Stimulated activated naive CD4-positive, alpha-beta T cell (primary cell): ENCODE measurements at places on chromosomes 4 and X.
A peak's percentile ranks its signal among the peaks of the same experiment; 100 is the strongest.

GRCh38 chr4:59060895-59061294 is 1950.7 kb upstream of the IGFBP7 start:
- no peak for DNase-seq

GRCh38 chr4:37441231-37442061 is 196.9 kb downstream of the NWD2 start:
- DNase-seq = no peak

DNA sequence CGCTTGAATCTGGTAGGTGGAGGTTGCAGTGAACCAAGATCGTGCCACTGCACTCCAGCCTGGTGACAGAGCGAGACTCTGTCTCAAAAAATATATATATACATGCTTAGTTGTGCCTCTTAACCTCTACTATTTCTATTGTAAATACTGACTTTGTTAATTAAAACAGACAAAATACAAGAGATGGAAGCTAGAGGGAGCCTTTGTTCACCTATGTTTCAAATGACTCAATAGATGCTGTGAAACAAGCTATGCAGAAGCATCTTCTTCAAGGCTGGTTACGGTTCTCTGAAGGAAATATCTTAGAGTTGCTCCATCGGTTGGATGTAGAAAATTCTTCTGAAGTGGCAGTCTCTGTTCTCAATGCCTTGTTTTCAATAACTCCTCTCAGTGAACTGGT is 6.2 kb downstream of the NCAPG start:
- no peak for DNase-seq

GRCh38 chr4:174173360-174173759 is 110.1 kb downstream of the FBXO8 start:
- DNase-seq = no peak

GRCh38 chr4:126582737-126583136 is 1050.0 kb upstream of the INTU start:
- DNase-seq = no peak

GRCh38 chr4:184853436-184853835 is 27.7 kb upstream of the ACSL1 start:
- no peak for DNase-seq

DNA sequence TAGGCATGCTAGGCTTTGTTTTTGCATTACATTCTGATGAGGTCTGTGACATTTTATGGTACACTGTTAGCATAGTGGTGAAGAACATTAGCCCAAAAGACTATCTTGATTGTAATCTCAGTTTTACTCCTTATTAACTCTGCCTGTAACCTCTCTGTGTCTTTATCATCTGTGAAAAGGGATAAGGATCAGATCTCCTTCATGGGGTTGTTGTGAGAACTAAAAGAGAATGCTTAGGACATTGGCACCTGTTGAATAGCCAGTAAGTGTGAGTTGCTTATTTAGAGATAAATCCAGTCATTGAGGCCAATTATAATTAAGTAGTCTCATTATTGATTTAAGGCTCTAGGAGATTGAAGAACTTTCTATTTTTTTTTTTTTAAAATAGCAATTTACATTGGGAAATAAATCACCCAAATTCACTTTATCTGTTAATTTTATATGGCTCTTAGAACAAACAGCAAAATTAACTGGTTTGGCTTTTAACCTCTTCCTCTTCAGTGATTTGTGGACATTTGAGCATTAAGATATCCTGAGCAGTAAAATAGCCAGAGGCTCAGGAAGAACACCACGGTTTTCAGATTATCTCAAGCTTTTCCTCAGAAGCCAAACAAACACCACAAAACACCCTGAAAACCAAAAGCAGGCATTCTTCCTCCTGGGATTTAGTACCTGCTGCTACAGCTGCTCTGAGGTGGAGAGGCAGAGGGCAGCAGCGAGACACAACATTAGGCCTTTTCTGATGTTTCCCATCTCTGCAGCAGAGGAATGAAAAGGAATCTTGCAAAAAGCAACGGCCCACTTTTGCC is 192.9 kb downstream of the ARHGAP10 start:
- peak; percentile 2 for DNase-seq

GRCh38 chr4:167606551-167606950 is 372.3 kb upstream of the SPOCK3 start:
- no peak for DNase-seq

DNA sequence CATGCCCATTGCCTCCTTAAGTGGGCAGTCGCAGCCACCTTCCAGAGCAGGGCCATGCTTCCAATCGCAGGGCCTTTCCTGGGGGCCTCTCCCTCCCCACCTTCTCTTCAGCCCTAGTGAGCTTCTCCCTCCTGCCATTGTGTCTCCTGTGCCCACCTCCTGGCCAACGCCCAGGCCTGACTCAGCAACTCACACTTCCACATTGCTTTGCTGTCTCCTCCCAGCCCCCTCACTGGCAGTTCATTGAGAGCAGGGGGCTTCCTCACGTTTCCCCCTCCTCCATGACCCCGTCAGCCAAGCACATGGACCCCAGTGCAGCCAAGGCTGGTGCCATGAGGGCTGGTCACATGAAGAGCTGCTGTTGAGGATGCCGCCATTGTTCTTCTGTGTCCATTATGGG is 25.9 kb downstream of the HTRA3 start:
- no peak for DNase-seq

DNA sequence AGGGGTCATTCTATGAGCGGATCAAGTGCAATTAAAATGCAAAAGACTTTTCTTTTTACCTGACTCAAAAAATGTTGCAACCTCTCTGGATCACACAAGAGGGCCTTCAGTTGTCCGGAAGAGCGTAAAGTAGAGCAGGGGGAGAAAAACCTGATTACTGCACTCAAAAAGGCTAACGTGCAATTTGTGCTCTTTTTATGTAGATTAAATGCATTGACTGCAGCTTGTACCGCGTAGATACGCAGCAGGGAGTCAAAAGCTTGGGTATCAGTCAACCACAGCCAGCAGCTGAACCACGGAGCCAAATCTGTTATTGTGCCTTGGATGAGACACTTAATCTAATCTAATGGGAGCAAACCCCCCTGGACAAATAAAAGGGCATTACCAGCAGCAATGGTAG is 107.3 kb upstream of the RAI2 start:
- DNase-seq = no peak

DNA sequence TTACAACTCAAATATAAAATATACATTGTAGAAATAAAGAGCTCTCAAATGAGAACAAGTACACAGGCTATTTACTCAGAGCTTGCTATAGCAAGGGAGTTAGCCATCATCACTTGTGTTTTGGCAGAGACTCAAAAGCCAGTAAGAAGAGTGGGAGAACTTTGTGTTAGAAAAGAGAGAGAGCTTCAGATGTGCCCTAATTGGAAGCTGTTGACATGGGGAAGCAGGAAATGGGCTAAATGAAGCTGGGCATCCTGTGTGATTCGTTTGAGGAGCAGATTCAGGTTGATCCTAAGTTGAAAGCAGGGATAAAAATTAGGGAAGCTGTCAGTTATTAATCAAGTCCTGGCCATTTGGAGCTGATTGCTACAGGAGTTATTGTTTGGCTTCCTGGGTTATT is 207.4 kb upstream of the MAOA start:
- no peak for DNase-seq

DNA sequence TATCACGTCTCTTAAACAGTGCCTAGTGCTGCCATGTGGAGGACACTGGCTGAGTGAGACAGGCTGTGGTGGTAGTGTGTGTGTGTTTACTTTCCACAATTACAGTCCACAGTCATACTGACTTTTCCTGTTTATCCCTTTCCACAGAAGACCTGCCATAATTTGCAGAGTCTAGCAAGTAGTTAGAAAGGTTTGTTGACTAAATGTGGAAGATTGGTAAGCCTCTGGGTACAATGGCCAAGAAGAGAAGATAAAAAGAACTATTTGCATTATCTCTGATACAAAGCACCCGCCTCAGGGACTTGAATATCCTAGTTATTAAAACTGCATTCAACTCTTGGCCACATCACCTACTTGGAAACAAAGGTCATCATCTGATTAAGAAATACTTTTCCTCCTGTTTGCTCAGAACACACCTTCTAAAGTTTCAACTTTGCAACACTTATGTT is 89.1 kb downstream of the FAM13A start:
- DNase-seq = no peak

DNA sequence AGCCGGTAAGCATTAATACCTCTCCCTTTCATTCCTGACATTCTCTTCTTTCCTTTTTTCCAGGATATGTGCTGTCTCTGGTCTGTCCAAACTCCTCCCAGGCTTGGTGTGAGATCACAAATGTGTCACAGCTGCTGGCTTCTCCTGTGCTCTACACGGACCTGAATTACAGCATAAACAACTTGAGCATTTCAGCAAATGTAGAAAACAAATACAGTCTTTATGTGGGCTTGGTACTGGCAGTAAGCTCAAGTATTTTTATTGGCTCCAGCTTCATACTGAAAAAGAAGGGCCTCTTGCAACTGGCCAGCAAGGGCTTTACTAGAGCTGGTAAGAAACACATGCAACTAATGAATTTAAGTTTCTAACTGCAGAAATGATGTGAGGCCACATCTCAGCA is 8.4 kb downstream of the NIPAL1 start:
- DNase-seq = no peak

GRCh38 chr4:115562506-115562905 is 449.1 kb upstream of the NDST4 start:
- DNase-seq = no peak

GRCh38 chr4:48139691-48140090 is 5.6 kb upstream of the TXK start:
- DNase-seq = peak; percentile 20

GRCh38 chr4:73978886-73979285 is 2.9 kb downstream of the PF4 start:
- DNase-seq = no peak

- DNase-seq = no peak
These were observed 3.2 kb downstream of the ZFYVE28 start for GRCh38 chr4:2415213-2415612.

- no peak for DNase-seq
These were observed 60.7 kb upstream of the PGM2 start for GRCh38 chr4:37765741-37766140.

DNA sequence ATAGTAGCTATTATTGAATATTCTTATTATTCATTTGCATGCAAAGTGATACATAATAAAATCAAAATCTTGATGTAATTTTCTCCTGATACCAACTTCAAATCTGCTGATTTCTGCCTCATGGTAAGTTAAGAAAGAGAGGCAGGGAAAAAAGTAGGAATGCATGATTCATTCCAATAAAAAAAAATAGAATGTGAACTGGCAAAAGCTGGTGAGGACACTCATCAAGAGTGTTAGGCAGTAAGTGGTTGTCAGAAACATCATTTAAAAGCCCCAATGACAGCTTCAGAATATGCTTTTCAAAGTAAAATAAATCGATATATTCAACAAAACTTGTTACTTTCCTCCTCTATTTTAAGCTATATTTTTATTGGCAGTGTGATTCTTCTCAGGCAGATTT is 979.1 kb downstream of the TECRL start:
- no peak for DNase-seq

- no peak for DNase-seq
These were observed 16.1 kb downstream of the MED14 start for GRCh38 chrX:40719218-40719617.

DNA sequence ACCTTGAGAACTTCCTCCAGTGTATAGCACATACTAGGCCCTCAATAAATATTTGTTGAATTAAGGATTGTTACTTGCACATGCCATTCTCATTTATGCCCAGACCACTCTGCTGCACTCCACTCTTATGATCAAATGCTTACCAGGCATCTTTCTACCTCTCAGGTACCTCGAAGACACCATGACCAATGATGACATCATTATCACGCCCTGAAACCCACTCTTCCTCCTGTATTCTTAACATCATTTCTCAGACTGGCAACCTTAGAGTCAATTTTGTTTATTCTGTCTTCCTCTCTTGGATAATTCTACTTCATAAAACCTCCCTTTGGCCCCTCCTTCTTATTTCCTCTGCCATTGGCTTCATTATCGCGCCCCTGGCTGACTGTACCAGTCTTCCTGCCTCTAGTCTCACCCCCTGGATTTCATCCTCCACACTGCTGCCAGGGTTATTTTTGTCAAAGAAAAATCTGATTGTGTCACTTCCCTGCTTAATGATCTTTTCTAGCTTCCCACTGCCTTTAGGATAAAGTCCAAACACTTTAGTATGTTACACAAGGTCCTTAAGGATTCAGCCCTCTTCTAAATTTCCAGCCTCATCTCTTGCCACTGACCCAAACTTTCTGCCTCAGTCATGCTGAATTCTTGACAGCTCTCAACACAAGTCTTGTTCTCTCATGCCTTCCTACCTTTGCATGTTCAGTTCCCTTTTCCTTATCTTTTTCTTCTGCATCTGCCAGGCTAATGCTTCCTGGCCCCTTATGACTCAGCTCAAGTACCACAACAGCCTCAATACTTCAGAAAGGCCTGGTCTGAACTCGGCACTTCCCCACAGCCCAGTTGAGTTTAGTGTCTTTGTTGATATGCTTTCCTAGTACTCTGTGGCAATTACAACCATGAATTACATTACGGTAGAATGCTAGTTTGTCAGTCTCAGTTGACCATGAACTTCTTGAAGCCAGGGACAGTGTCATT is 45.8 kb downstream of the HDAC8 start:
- DNase-seq = no peak

DNA sequence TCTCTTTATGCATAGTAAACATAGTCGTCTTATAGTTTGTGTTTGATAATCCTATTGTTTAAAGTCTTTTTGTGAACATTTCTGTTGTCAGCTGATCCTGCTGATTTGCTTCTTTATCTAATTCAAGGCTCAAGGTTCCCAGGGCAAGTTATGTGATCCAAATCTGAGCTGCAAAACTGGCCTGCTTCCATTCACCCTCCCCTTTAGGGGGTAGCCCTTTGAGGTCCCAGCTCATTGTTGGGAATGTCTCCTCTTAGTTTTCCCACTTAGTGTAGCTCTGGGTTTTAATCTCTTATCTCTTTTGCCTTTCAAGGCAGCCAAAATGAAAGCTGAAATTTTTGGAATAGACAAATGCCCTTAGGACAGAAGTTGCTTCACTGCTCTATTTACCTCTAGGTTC is 40.2 kb upstream of the MAGED1 start:
- no peak for DNase-seq

DNA sequence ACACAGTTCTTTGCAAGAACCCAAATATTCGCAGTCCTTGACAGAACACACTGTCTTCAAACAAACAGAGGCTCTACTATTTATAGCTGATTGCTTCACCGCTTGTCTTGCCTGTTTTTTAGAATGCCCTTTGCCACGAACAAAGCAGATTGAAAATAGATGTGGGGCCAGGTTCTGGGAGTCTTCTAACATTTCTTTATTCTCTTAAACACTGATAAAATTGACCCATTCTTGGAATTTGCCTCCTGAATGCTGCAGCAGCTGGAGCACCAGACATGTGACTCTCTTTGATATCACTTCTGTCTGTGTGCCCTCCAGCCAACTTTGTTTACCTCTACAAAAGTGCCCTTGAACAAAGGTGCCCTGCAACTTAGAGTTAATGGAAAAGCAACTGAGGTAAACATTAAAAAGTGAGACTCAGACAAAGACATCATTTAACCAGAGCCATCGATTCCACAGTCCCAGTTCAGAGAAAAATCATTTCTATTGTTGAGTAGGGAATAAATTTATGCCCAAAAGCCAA is 64.2 kb upstream of the SPP1 start:
- no peak for DNase-seq
